Testis (tissue), 5 donors: ENCODE measurements at places on chromosomes 11 and 22. TPM values are rescaled to one million over a fixed set of nuclear protein-coding genes. Genes with fewer than 3 reads are reported as not detected.

GRCh38 chr11:72441752-72442207, 7.4 kb upstream of the CLPB start:
- peak; percentile 20 for DNase-seq

DNA sequence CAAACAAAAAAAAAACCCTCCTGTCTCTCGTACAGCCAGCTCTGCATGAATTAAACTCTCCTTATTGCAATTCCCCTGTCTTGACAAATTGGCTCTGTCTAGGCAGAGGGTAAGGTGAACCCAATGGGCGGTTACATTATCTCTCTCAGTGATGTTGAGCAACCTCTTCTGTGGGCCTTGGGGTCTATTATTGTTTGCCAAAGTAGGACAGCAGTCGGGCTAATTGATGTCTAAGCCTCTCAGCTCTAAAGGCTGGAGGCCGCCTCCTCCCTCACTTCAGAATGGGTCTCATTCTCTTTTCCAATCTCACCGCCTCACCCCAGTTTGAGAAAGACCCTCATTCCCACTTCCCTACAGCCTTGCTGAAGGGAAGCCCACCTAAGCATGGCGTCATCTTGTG, 1.3 kb upstream of the SLC25A45 start:
- no peak for DNase-seq

GRCh38 chr11:64206457-64207255, at the start of gene FERMT3:
FERMT3 (plus strand) TSS chr11:64206721; CDS start chr11:64207365, 644 bp downstream.
- peak; percentile 38 for DNase-seq

GRCh38 chr11:119026970-119027369, 3.7 kb downstream of the SLC37A4 start:
- DNase-seq, result no peak

DNA sequence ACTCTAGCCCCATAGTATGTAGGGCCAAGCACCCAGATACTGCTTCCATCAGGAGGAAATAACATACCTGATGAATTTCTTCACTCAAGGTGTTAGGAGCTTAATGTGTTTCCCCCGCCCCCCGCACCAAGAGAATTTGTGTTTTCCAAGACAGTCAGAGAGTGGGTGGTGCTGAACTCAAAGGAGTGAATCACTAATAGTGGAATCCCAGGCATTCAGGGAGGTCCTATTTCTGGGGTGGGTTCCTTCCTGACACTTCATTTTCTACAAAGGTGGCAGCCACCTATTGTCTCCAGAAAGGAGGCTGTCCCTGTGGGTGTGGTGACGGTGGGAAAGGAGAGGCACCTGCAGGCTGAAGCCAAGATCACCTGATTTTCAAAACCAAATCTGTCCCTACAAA, 50.8 kb upstream of the ELF5 start:
- DNase-seq, result no peak

DNA sequence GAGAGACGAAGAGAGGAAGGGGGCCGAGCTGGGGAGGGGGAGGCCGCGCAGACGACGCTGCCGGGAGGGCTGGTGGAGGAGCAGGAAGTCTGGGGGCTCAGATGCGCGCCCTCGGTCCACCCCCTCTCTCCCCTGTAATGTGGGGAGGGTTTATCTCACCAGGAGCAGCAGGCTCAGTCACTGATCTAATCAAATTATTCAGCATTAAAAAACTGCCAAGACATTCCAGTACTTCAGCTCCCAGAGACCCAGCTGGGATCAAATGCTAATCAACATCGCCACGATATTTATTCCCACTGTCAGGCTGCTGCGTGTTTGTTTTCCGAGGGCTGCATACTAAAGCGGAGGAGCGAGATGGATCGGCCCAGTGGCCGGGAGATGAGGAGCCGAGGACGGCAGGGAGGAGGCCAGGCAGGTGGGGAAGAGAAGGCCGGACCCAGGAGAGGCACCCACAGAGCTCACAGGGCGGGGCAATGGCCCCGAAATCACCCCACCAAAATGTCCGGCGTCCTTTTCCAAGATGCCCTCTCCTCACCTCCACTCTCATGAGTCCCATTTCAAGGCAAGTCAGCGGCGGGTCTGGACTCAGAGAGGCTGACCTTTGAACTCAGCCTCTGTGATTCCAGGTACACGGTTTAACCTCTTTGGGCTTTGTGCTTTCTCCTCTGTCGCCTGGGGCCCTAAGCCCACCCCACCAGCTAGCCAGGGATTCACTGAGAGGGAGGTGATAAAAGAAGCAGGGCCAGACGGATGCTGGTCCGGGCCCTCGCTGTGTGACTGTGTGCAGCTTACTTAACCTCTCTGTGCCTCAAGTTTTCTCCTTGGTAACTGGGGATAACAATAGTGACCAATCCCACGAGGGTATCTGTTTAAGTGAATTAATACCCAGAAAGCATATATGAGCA, 502.1 kb downstream of the MN1 start:
- DNase-seq, result no peak

DNA sequence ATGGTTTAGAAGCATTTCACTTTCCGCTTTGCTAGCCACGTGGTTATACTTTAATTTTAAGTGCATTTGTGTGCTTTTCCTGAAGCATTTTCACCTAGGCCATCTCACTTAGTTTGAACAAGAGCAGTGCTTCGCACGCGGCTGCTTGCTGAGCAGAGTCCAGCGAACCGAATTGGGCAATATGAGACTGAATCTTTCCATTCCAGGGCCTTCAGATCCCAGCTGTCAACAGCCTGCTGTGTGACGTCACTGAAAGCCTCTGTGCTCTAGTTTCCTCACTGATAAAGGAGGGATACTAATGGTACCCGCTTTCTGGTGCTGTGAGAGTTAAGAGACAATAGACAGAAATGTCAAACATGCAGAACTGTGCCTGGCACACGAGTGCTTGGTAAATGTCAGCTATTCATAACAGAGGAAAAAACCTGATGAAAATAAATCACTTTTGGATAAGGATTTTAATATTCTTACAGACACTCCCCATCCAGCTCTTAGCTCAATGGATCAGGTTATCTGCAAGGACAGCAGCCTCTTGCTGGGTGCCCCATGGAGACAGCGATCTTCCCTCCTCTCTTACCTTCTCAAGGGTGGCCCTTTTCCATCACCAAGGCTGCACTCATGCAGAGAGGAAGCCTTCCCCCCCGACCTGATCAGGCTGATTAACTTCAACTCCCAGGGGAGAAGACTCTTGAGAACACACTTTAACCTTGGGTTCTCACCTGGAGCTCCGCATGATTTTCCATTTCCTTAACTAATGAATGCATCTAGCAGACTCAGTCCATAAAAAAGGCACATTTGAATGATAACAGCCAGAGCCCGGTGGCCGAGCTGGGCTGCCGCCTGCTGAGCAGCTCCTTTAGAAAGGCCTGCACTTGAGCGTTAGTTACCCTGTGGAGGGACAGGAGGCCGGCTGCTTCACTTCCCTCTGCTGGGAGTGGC, 3.5 kb upstream of the GLB1L3 start:
- no peak for DNase-seq

- DNase-seq, result peak; percentile 54
These were observed 1.5 kb downstream of the MS4A8 start for GRCh38 chr11:60700689-60701468.

DNA sequence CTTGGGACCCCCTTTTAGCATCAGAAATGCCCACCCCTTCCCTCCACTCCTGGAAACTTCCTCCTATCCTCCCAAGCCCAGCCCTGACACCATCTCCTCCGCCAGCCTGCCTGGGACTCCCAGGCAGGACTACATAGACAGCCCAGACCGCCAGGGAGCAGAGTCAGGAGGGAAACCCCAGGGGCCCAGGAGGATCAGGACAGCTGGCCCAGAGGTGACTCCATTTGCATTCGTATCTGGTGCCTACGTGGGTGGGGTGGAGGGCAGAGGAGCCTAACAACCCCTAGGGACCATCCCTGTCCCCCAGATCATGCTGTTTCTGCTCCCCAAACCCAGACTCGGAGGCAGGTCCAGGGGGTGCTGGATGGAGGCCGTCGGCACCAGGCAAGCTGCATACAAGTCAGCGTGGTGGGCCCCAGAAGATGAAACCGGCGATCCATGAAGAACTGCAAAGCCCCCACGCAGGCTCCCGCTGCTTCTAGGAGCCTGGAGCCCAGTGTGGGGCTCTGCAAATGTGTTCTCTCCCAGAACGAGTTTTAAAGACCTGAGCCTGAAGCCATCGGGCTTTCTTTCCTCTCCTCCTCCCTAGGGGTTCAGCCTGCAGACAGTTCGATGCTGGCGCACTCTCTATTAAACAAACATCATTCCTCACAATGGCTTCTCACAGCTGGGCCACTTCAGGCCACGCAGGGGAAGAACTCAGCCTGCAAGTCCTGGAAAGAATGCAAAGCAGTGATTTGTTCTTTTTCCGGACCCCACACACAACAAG, 1506.8 kb downstream of the BRD1 start:
- DNase-seq, result no peak

- no peak for DNase-seq
These were observed 25.8 kb downstream of the XRRA1 start for GRCh38 chr11:74923125-74923524.

- DNase-seq, result no peak
These were observed 26.7 kb upstream of the LRRC10B start for GRCh38 chr11:61481806-61482205.

- no peak for DNase-seq
These were observed 11.0 kb upstream of the APOL6 start for GRCh38 chr22:35637254-35637653.

DNA sequence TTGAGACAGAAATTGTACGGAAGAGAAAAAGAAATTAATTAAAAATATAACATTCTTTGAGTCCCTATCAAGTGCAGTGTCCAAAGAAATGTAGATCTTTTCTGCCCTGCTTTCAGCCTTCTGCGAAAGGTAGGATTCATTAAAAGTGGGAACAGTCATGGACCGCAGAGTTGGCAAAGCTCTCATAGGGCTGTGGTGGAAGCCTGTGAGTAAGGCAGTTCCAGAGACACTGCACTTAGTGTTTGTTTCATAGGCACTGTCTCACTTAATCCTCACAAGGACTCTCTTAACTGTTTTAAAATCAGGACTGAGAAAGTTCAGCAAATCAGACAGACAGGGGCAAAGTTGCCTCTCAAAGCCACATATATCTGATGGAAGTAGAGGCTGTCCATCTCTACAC, 5.5 kb downstream of the MRGPRX2 start:
- no peak for DNase-seq

GRCh38 chr11:101348786-101349185, 219.2 kb upstream of the PGR start:
- DNase-seq, result no peak

- DNase-seq, result no peak
These were observed 4.2 kb downstream of the LMO1 start for GRCh38 chr11:8259306-8259959.

- DNase-seq, result no peak
These were observed 33.2 kb upstream of the CTSC start for GRCh38 chr11:88370782-88371181.

- DNase-seq, result no peak
These were observed 23.0 kb downstream of the CDON start for GRCh38 chr11:126039485-126040271.

GRCh38 chr22:48594016-48594756, 1233.5 kb downstream of the BRD1 start:
- no peak for DNase-seq

GRCh38 chr22:30922151-30922611, 46.4 kb downstream of the MORC2 start:
- peak; percentile 77 for DNase-seq

DNA sequence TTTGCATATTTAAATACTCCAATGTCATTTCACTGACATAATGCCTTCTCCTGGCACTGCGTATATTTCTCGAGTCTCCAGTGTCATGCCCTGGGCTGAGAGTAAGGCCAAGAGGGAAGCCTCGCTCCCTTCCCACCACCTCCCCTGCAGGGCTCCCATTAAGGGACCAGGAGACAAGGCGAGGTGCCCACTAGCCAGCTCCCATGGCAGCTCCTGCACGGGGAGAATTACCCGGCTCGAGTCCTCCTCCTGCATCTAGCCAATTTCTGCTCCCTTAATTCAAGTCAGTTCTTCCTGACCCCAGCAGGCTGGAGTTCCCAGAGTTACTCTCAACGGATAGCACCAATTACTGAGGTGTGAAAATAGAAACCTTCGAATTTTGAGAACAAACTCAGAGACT, 31.9 kb downstream of the OPCML start:
- DNase-seq, result no peak

GRCh38 chr11:87219266-87219665, 181.5 kb downstream of the TMEM135 start:
- DNase-seq, result no peak

DNA sequence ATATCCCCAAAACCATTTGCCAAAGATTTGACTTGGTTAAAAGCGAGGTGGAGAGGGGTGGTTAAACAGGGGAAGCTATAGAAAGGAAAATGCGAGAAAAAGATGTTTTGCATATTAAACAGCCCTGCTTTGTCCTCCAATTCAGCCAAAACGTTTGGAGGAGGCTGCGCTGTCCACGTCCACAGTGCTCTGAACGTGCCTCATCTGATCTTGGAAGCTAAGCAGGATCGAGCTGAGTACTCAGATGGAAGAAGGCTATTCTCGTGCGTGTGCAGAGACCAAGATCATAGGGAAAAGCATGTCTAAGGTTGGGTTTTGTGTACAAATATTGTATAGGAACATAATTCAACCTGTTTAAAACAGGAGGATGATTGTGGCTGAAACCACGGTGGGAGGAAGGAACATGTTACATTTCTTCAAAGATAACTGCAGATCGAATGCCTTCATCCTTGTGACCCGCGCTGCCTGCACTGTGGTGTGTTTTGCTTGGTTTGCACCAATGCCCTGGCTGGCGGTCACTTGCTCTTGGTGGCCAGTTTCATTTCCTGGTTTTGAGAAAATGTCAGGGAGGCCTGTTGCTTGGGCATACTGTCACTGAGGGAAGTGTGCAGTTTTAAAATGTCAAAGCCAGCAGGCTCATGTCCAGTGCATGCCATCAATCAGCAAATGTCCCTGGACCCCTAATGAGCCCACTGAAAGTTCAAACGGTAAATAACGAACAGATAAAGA, 40.4 kb downstream of the FLI1 start:
- peak; percentile 65 for DNase-seq

DNA sequence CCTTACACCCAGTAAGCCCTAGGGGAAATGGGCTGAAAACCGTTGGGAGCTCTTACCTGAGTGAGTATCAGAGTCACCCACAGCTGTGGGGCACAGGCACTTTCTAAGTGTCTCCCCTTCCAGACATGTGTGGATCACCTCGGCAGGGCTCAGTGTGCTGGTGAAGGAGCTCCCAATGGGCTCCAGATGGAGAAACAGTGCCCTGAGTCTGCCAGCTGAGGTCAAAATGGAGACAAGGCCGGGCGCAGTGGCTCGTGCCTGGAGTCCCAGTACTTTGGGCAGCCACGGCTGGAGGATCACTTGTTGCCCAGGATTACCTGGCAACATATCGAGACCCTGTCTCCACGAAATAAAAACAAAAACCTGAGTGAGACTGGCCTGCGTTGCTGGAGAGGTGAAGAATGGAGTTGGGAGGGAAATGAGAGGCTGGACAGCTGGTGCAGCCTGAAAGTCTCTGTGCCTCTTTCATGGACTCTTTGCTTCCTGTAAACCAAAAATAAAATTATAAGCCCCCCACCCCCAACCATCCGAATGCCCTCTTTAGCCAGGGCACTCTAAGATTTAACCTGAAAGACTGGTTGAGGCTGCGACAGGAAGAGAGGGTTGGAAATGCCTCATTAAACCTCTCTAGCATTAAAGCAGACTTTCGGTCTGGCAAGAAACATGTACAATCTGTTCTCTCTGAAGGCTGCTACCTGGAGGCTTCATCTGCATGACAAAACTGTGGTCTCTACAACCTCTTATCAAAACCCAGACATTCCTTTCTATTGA, 111.8 kb downstream of the SNX19 start:
- DNase-seq, result no peak

The RAPSN gene
- 0.19 TPM for total RNA-seq

The BLID gene
- total RNA-seq, result 4.6 TPM

The PGA4 gene
- total RNA-seq, result 0.56 TPM

The BRSK2 gene
- total RNA-seq, result 49.1 TPM

The AQP11 gene
- total RNA-seq, result 16.0 TPM

The OR2AG1 gene
- total RNA-seq, result not detected

The GAS2L1 gene
- 191 TPM for total RNA-seq
